ENCODE measurements at places on chromosomes 16 and 17.

GRCh38 chr16:85820604-85821372 lies 21.3 kb downstream of the COX4I1 start:
- DNase-seq = no peak

DNA sequence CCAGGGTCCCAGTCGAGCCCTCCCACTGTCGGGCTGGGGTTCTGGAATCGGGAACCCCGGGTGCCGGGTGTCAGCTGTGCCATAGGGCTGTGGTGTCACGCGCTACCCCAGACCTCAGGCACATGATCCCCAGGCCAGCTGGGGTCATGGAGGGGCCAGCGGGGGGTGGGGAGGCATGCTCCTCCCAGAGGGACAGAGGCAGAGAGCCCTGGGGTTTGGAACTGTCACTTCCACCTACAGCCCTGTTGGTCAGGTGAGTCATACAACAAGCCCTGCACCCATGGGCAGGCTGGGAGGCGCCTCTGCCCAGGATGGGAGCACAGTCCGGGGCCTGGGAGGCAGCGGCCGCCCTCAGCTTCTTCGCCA lies 63.0 kb downstream of the BAIAP2 start:
- no peak for DNase-seq

- DNase-seq = no peak
Measured at GRCh38 chr16:71676236-71676635, 48.3 kb downstream of the PHLPP2 start.

- DNase-seq = no peak
Measured at GRCh38 chr17:76834870-76835269, 33.3 kb upstream of the MGAT5B start.

GRCh38 chr16:74451951-74452758 lies 30.9 kb upstream of the CLEC18B start:
- DNase-seq = no peak

GRCh38 chr17:1946021-1946932 lies 78.9 kb downstream of the RTN4RL1 start:
- DNase-seq = no peak

DNA sequence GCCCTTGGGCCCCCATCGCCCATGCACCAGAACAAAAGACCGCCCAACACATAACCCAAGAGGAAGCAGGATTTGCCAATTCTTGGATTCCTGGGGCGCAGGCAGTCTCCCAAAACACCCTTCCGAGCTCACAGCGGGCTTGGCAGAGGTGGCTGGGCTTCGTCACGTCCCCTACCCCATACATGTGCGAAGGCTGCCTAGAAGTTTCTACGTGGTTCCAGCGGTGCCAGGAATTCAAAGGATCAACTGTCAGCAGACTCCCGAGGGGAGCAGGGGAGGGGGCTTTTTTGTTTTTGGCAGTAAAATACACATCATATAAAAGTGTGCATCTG lies 80.8 kb upstream of the PLCG2 start:
- DNase-seq = no peak

DNA sequence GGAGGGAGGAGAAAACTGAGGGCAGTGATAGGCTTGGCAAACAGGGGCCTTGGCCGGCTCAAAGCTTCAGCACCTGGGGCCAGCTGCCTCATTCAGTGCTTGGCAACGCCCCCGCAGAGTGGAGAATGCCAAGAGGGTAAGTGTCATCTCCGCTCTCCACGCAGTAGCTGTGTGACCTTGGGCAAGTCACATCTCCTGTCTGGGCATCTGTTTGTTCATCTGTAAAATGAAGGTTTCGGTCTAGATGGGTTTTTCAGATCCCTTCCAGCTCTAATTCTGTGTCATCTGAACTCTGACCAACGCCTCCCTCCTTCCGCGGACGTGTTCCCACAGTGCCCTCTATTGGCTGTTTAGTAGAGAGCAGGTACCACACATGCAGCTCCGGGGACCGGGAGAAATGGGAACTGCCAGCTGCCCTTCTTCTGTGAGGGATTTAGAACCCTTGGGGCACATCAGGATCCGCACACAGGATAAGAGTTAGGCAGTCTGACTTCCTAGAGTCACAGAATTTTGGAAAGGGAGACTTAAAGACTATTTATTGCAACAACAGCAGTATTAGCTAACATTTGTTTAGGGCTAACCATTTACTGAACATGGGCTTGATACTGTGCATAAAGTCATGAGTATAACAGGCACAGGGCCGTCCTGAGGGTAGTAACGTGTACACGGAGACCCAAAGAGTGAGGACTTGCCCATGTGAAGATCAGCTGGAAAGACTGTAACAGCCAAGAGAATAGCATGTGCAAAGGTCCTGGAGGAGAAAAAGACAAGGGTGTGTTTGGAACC lies 26.8 kb downstream of the GP2 start:
- no peak for DNase-seq

GRCh38 chr17:17752089-17752820 lies 71.0 kb downstream of the RAI1 start:
- peak; percentile 94 for DNase-seq

- DNase-seq = no peak
Measured at GRCh38 chr17:79075446-79075750, 774 bp downstream of the ENGASE start.

DNA sequence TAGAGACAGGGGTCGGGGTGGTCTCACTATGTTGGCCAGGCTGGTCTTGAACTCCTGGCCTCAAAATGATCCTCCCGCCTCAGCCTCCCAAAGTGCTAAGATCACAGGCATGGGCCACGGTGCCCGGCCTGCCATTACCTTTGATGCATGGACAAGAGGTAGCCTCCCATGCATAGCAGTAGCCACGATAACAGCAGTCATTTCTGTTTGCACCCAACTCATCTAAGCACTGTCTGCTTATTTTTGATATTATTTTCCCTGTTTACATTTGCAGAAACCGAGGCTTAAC lies 37.5 kb upstream of the SNN start:
- DNase-seq = no peak

GRCh38 chr16:68478526-68479250 lies 30.4 kb upstream of the SMPD3 start:
- DNase-seq = no peak

GRCh38 chr16:78900966-78901365 lies 699.6 kb downstream of the MAF start:
- no peak for DNase-seq

- no peak for DNase-seq
Measured at GRCh38 chr16:89922477-89922883, 662 bp upstream of the TUBB3 start.

GRCh38 chr17:48177816-48178215 lies 70.2 kb downstream of the SNX11 start:
- DNase-seq = no peak

DNA sequence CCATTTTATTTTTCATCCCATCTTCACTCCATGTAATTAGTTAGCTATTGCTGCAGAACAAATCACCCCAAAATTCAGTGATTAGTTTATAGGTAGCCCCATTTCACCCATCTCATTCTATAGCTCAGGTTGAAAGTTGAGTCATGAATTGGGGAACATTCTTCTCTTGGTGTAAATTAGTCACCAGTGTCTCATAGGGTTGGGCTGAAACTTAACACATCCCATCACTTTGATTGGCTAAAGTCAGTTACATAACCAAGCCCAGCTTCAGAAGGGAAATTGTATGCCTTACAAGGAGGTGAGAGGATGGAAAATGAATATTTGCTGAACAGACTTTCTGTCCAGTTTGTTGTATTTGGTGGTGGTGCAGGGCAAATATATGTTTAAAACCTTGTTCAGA lies 477.5 kb downstream of the WWOX start:
- no peak for DNase-seq

DNA sequence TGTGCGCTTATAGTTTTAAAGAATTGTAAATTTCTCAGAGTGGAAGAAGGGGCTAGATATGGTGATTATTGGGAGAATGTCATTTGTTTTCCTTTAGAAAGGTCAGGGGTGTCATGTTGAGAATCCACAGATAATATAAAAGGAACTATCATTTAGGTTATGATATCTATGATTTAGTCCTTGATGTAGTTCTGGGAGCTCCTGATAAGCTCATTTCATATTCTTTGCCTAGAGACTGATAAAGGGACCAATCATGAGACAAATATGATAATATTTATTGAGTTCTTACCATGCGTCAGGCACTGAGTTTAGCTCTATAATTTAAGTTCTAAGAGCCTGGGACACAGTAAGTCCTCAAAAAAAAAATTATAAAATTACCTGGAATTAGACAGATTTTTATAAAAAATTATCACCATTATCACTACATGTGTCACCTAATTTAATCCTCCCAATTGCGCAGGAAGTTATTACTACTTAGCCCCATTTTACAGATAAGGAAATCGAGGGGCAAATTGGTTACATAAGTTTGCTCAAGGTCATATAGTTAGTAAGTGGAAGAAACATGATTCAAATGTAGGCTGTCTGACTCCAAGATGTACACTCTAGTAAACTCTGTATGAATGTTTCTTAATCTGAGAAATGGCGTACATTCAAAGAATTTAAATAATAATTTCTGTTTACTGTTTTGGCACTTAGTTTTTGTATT lies 2.5 kb downstream of the AATF start:
- DNase-seq = no peak

GRCh38 chr17:27848931-27849330 lies 44.2 kb downstream of the LYRM9 start:
- DNase-seq = no peak

DNA sequence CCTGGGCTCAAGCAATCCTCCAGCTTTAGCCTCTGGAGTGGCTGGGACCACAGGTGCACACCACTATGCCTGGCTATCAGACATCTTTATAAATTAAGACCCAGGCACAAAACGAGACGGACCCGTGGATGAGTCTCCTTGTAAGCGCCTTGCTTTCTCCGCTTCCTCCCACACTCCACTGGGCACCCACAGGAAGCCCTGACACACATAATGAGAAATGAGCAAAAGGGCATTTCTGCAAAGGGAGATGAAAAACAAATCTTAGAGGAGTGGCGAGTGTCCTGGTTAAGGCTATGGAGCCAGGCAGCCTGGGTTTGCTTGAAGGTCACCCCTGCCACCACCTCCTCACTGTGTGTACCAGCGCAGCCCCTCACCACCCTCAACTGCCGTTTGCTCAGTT lies 56.3 kb downstream of the XYLT1 start:
- DNase-seq = no peak

DNA sequence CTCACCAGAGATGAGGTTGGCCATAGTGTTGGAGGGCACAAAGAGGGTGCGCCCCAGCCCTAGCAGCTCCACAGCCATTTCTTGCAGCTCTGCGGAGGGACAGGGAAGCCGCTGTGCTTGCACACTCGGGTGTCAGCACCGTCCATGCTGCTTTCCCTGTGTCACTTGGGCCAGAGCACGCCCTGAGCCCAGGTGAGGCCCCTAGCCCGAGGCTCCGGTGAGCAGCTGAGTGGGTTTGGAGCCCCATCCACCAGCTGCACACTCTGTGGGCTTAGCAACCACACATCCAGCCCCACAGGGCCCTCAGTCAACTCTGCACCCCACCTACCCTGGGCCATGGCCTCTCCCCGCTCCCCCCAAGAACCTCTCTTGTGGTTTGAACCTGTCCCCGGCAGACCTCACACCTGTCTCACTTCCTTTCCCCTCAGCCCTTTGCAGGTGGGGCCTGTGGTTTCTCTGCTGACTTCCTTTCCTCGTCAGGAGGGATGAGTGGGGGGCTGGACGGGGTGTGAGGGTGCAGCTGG lies 20.7 kb downstream of the TMEM235 start:
- DNase-seq = no peak

DNA sequence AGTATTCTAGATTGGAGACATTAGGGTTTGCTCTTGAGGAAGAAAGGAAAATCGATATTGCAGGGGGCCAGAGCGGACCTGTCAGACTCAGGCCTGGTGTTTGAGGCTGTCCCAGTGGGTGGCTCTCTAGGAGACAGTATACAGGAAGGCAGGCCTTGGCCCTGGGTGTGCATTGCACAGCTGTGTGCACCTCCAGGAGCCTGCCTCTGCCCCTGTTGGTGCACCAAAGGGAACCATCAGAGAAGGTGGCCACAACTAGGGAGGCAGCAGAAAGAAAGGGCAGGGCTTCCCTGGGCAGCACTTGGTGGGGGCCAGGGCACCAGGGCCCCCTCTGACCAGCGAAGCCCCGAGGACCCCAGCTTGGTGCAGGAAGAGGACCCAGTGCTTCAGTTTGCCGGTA lies 188.0 kb downstream of the NTN1 start:
- no peak for DNase-seq

DNA sequence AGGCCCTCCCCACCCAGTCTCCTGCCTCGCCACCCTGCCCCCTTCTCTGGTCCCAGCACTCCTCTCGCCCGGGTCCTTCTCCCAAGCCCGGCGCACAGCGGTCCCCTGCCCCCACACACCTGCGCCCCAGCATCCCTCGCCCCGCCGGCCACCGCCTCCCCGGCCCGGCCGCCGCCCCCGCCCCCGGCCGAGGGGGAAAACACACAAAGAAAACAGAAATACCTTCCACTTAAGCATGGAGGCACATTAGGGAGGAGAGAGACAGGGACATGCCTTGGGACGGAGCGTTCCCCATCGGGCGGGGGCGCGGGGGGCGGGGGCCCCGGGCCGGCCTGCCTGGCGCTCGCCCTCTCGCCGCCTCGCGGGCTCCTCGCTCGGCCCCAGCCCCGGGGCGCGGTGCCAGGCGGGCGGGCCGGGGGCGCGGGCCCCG lies 326 bp downstream of the SRCIN1 start:
- DNase-seq = no peak

- no peak for DNase-seq
Measured at GRCh38 chr16:79069633-79070032, 530.9 kb downstream of the MAF start.

- no peak for DNase-seq
Measured at GRCh38 chr17:42774066-42774745, 957 bp downstream of the VPS25 start.

- DNase-seq = no peak
Measured at GRCh38 chr17:76531486-76532038, 5.9 kb downstream of the CYGB start.

DNA sequence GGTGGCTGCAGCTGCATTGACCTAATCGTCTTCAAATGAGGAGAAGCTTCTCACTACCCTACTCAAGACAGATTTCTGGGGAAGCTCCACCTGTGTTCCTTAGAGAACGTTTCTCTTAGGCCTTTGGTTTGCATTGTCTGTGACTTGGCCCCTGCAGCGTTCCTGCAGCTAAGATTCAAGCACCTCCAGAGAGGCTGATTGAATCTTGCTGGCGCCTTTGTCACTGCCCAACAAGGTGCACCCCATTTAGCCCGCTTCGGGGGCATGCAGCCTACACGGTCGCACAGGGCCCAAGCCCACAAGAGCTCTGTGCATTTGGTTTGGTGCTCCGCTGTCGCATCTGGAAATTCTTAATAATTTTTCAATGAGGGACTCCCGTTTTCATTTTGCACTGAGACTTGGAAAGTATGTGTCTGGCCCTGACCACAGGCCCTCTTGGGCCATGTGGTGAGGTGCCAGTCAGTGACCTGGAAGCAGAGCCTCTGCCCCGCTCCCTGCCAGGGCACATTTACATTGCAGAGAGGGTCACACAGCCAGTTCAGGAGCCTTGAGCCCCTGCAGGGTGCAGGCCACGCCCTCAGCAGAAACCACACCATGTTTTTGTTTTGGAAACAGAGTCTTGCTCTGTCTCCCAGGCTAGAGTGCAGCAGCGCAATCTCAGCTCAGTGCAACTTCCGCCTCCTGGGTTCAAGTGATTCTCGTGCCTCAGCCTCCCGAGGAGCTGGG lies 51.1 kb upstream of the CACNG5 start:
- no peak for DNase-seq

- DNase-seq = no peak
Measured at GRCh38 chr16:23931199-23931598, 95.4 kb downstream of the PRKCB start.

All from activated CD4-positive, alpha-beta T cell treated with anti-CD3 and anti-CD28 coated beads, Interleukin-2, amount 50 U/mL, for 24 hours (primary cell).